Esophagus mucosa (tissue), 1 donor: ENCODE measurements at places on chromosomes 7 and 10. TPM values are rescaled to one million over a fixed set of nuclear protein-coding genes. Genes with fewer than 3 reads are reported as not detected.

- no peak for ATAC-seq
Measured at GRCh38 chr7:37365405-37365804, 83.3 kb downstream of the ELMO1 start.

GRCh38 chr7:152485826-152486225 is 50.0 kb upstream of the KMT2C start:
- ATAC-seq: no peak

DNA sequence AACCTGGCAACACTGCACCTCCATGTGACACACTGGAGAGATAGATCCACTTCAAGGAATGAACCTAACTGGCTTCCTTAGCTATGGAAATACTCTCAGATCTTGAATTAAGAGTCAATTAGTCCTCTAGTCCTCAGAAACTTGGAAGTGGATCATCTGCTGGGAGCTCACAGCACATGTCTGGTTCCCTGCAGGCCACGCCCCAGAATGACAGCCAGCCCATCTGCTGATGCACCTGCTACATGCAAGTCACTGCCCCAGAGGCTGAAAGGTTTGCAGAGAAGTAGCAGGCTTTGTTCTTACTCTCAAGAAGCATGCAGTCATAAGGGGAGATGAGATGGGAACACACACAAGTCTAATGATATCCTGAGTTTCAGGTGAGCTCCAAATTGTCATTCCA is 275.9 kb downstream of the SKAP2 start:
- ATAC-seq: no peak

- peak; percentile 32 for ATAC-seq
Measured at GRCh38 chr7:94907811-94908322, 473 bp downstream of the PPP1R9A start.

GRCh38 chr7:121076350-121077164 is 88.0 kb downstream of the CPED1 start:
- ATAC-seq: no peak

DNA sequence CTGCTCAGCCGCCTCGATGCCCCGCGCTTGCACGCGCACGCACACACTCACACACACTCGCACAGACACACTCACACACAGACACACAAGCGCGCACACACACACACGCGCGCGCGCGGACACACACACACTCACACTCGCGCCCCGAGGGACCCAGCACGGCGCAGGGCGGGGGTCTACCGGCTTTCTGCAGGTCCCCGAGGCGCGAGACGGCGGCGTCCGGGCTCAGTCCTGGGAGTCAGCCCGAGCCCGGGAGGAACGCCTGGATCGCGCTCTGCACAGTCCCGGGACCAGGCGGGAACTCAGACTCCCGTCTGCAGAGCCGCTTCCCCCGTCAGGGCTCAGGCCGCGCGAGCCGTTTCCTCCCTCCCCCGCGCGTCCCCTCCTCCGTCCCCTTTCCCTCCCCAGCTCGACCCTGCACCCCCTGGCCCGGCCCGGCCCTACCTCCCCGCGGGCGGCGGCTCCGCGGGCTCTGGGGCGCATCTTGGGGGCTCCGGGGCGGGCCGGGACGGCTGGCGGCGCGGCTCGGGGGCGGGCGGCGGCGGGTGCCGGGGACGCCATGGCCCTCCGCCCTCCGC is 464 bp downstream of the DENND2A start:
- ATAC-seq: peak; percentile 42

DNA sequence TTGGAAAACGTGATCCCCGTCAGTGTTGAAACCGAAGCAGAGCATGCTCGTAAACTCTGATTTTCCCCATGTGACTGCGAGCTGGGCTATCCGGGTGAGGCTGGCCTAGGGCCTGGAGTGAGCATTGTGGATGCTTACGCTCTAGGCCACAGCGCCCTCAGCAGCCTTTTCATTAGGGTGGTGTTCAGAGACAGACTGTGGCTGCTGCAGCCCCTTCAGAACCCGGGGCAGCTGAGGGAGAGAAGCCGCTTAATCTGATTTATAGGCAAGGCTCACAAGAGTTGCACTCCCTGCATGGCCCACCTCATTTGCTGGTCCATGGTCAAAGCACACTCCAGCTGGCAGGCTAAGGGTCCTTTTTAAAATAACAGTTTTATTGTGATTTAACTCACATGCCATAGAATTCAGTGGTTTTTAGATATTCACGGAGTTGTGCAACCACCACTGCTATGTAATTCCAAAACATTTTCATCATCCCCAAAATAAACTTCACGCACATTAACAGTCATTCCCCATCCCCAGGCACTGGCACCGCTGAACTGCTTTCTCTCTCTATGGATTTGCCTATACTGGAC is 72.5 kb downstream of the SYPL1 start:
- ATAC-seq: no peak

- no peak for ATAC-seq
Measured at GRCh38 chr10:114115661-114116445, 58.1 kb downstream of the CCDC186 start.

GRCh38 chr10:66654861-66655260 is 271.0 kb upstream of the LRRTM3 start:
- no peak for ATAC-seq

- ATAC-seq: no peak
Measured at GRCh38 chr10:132058793-132059759, 6.7 kb upstream of the JAKMIP3 start.

- no peak for ATAC-seq
Measured at GRCh38 chr10:21327289-21327993, 198.0 kb downstream of the SKIDA1 start.

DNA sequence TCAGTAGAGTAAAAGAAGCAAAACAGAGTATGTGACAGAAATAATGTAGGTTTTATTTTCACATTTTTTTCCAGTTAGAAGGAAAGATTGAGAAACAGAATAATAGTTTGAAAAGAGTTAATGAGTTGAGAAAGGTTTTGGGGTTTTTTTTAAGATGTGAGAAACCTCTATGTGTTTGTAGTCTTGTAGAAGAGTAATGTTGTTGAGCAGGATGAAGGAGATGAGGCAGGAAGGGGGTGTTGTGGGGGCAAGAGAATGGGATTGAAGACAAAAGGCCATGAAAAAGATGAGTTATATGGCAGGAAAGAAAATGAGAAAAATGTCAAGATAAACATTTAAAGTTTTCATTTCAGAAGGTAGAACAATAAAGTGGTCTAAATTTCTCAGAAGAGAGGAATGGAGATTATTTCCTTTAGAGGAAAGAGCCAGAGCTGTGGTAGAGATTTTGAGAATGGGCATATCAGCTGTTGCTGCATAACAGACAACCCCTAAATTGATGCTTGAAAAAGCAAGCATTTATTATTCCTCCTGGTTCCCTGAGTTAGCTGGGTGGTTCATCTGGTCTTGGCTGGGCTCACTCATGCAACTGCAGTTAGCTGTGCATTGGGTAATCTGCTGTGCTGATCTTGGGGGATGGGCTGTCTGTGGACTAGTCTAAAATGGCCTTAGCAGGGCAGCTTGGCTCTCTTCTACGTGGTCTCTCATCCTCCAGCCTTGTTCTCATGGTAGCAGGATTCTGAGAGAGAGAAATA is 27.1 kb downstream of the PCGF5 start:
- ATAC-seq: no peak

GRCh38 chr7:98107313-98107721 is 655 bp downstream of the LMTK2 start:
- ATAC-seq: peak; percentile 5

GRCh38 chr10:10796061-10796773 is 221.5 kb upstream of the CELF2 start:
- ATAC-seq: peak; percentile 38

DNA sequence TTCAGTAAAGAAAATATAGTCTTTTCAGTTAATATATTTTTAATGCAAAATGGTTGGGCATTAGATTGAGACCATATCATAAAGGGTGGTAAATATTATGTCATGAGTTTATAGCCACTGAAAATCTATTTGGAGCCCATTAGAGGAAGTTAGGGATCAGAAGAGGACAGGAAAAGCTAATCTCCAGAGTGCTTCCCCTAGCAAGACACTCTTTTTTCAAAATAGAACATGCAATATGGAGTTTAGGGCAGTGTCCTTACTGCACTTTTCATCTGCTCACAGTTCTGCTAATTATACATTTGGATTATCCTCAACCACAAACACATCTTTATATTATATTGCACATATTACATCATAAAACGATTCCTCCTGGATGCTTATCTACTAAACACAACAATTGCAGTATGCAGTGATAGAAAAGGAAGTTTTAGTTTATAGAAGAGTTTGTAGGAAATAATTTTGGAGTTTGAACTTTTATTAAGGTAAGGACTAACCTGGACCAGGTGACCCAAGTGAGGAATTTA is 159.8 kb downstream of the PHF14 start:
- no peak for ATAC-seq

- no peak for ATAC-seq
Measured at GRCh38 chr10:130739016-130739756, 572.3 kb downstream of the TCERG1L start.

DNA sequence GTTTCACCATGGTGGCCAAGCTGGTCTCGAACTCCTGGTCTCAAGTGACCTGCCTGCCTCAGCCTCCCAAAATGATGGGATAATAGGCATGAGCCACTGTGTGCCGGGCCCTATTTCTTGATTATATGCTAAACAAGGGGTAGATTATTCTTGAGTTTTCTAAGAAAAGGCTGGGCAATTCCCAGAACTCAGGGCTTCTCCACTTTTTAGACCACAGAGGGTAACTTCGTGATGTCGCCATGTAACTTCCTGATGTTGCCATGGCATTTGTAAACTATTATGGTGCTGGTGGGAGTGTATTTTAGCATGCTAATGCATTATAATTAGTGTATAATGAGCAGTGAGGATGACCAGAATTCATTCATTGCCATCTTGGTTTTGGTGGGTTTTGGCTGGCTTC is 35.8 kb downstream of the OTUD1 start:
- ATAC-seq: no peak

The TMEM270 gene
- not detected for total RNA-seq

The EVX1 gene
- not detected for total RNA-seq

The ERVW-1 gene
- not detected for total RNA-seq

The FAM171A1 gene
- total RNA-seq: 6.0 TPM

The GPR158 gene
- total RNA-seq: not detected

The LIPN gene
- 1.4 TPM for total RNA-seq

The PHYHIPL gene
- not detected for total RNA-seq
